GM18507 (cell line): ENCODE measurements at places on chromosomes 2 and 18.

- DNase-seq, result no peak
Measured at GRCh38 chr2:102424754-102425153, 1.8 kb downstream of the IL18RAP start.

- no peak for DNase-seq
Measured at GRCh38 chr2:215418064-215418963, 17.6 kb downstream of the FN1 start.

GRCh38 chr18:48827291-48828193 lies 123.2 kb downstream of the SMAD7 start:
- no peak for DNase-seq

- DNase-seq, result no peak
Measured at GRCh38 chr2:164952057-164952702, 3.1 kb downstream of the SLC38A11 start.

DNA sequence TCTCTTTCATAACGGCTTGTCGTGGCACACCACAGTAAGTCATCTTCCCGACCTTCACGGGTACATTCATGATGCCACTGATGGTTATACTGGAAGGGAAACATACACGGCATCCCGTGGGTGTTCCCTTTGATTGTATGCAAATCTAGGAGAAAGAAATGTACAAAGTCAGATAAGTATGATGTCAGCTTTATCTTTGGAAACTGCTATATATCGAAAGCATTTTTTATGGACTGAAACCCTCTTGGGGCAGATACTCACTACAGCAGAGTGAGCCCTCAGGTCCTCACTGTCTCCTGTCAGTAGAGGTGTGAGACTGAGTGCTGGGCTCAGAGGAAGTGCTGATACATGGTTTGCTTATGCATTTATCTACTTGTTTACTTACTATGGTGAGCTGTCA lies 20.4 kb downstream of the PLA2R1 start:
- no peak for DNase-seq

DNA sequence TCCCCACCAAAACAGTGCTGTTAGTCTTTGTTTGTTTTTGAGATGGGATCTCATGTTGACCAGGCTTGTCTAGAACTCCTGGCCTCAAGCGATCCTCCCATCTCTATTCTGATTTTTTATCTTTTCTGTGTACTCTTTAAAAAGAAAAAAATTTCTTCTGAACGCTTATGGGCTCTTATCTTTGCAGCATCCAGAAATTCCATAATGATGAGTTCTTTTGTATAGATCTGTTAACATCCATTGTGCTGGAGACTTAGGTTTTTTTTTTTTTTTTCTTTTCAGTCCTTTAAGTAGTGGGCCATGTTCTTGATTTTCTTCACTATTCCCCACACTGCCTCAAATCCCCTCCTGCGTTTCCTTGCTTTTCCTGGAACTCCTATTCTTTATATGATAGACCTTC lies 31.0 kb downstream of the RBBP8 start:
- no peak for DNase-seq

- DNase-seq, result no peak
Measured at GRCh38 chr2:236552581-236553363, 16.9 kb upstream of the ACKR3 start.

DNA sequence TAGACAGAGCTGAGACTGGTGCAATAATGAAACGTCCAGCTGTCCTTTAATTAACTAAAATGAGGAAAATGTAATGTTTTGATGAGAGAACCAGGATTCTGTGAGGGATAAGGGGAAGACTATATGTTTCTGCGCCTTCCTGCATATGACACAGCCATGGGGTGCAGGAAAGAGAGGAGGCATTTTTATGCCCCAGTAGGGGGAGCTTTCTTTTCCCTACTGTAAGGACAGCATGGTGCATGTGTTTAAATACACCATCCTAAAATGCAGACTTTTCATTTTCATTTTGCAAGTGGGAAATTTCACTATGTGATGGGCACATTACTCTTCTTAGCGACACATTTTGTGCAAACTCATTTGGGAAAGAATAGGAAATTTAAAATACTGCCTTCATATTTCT lies 446.1 kb downstream of the ARHGAP15 start:
- DNase-seq, result no peak

DNA sequence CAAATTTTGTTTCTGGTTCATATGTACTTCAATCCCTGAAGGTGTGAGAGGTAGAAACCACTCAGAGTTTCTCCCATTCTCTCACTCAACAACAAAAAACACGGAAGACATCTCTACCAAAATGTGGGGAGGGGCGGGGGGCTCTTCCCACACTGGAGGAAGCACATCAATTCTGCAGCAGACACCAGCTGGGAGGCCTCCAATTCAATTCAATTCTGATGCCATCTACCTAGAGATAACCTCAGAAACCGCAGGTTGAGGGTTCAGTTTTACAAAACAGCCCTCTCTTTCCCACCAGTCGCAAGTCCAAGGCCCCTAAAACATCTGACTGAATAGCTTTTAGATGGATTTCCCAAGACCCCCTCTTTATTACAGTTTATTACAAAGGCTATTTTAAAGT lies 7.0 kb upstream of the MCFD2 start:
- DNase-seq, result no peak

DNA sequence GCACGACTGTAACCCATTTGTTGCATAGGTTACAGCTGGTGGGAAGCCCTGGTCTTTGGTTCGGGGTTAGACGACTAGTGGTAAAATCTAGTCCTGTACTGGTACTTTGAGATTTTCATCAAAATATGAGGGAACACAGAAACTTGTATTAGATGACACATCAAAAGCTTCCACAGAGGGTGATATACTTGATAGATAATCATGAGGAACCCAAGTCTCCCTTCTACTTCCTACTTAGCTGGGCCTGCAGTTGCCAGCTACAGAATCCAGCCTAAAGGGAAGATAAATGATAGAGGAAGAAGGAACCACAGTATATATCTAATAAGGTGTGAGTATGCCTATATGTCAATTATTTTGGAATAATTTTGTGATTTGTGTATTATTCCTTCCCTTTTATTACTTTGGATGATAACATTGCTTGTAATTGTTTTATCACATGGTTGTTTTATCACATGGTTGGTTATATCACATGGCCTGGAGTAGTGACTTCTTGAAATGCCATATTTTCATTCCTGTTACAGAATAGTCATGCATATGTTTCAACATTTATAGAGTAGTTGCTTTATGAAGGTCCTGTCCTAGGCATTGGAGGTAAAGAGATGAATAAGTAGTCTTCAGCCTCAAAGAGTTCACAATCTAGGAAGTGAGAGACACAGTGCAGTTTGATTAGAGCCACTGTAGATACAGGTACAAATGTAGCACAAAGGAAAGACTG lies 2.9 kb downstream of the AGPS start:
- no peak for DNase-seq

DNA sequence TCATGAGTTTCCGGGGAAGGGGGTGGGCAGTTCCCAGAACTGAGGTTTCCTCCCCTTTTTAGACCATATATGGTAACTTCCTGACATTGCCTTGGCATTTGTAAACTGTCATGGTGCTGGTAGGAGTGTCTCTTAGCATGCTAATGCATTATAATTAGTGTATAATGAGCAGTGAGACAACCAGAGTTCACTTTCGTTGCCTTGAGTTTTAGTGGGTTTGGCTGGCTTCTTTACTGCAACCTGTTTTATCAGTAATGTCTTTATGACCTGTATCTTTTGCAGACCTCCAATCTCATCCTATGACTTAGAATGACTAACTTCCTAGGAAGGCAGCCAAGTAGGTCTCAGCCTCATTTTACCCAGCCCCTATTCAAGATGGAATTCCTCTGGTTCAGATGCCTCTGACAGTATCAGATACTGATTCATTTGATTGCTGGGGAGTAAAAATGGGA lies 447.3 kb downstream of the XIRP2 start:
- no peak for DNase-seq

GRCh38 chr2:55048508-55049042 lies 1.7 kb downstream of the RTN4 start:
- DNase-seq, result no peak

DNA sequence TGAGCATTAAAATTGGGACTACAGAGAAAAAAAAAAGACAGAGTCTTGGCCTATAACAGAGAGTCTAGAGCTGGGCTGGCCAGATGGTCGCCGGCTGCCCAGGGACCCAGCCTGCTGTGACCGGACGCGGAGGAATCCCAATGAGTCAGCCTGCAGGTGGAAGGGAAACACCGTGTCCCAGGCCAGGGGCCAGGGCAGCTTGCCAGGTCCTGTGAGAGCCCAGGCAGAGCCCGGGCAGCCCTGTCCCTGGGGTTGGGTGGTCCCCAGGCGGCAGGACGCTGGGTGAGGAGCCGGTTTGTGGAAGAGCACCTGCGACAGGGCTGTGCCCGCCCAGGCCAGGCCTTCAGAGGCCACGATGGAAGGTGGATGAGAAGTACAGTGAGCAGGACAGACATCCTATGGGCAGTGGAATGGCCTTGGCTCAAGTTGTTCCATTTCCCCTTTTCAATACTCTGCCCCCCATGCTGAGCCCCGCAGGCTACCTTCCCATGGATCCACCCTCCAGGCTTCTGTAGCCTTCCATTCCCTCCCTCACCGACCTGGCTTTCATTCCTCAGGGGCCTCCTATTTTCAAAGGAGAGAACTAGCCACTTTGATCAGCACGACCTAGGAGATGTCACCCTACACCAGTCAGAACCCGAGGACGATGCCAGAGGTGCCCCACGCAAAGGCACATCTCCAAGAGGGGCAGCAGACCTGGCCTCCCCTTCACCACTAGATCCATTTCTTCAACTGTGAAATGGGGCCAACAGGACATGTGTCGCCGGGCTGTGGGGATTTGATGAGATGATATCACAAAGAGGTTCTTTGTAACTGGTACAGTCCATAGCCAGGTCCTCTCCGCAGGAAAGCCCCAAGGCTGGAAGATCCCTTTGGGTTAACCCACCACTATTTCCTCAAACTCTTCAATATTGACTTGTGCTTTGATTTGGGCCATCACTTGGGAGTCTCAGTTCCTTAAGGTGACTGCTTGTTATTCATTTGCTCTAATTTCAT lies 87.5 kb downstream of the POLR1A start:
- no peak for DNase-seq

DNA sequence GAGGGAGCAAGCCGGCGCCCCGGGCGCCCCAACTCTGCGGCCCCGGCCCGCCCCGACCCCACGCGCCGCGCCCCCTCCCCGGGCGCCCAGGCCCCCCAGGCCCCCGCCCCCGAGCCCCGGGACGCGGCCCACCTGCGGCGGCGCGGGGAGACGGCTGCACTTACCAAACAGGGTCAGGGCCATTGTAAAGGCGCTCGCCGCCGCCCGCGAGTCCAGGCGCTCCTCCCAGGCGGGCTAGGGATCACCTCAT lies 526 bp downstream of the CHN1 start:
- DNase-seq, result no peak

DNA sequence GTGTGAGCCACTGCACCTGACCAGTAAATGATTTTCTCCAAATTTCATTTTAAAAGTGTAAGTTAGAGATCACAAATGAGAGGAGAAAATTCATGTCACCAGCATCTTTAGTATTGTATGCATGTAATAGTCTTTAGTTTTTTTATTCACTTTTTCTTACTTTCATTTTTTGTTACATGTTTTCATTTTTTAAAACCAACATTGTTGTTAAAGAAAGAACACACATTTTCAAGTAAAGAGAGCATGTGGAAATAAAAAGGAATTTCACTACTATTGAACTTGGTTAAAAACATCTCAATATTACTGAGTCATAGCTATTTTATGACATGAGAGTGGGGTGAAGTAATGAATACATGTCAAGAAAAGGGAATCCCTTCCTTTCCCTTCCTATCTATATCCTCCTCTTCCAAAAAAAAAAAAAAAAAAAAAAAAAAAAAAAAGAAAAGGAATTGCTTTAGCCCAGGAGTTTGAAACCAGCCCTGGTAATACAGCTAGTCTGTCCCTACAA lies 29.1 kb upstream of the PMAIP1 start:
- no peak for DNase-seq

DNA sequence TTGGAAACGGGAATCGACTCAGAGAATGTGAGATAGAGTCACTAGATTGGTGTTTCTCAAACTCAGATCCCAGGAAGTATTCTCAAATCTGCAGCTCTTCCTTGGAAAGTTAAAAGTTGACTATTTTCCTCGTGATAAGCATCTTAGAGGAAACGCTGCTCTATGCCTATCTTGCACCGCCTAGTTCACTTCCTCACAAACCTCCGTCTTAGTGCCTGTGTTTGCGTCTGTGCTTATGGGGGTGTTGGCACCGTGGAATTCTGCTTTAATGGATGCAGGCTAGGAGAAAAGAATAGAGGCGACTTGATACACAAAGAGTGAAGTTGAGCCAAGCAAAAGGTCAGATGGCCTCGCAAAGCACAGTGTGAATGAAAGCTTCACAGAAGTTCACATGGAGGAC lies 255.3 kb upstream of the ID2 start:
- no peak for DNase-seq

GRCh38 chr2:222693837-222694236 lies 22.4 kb downstream of the MOGAT1 start:
- no peak for DNase-seq

DNA sequence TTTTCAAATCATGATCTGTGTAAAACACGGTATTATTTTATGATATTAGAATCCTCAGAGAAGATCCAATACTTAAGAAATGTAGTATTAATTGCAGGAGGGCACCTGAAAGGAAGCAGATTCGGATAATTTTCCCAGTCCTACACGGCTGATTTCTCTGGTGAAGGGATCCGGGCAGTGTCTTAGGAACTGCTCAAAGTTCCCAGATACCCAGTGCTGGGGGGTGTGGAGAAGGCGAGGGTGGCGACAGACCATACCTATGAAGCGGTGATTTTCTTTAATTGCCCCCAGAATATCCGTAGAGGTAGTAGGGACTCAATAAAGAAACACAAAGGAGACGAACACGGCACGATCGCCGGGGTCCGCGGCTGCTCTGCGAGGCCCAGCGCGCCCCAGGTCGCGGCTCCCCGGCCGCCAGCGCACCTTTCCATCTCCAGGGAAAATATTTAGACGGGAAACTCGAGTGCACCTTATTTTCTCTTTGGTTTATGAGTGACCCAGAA lies 1.4 kb upstream of the SOX11 start:
- DNase-seq, result no peak

DNA sequence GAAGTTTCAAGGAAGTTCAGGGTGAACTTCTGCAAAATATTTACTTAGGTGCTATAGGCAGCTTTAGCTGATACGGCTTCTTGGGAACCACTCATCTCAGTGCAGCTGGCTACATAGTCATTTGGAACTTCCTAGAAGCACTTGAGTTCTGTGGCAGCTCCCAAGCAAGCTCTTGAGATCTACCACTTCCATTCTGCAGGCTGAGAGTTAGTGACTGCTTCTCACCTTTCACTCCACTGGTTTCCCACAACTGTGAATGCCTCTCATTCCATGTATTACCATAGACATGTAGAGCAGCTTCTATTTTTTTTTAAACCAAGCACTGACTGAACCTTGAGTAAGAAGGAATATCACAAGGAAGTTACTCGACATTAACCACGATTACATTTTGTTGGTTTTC lies 994.1 kb upstream of the ACVR2A start:
- DNase-seq, result no peak

GRCh38 chr2:86201671-86202335 lies 2.5 kb downstream of the MRPL35 start:
- DNase-seq, result no peak

- no peak for DNase-seq
Measured at GRCh38 chr2:191950132-191950874, 103.4 kb upstream of the CAVIN2 start.
